ENCODE measurements at places on chromosomes 1 and 21. TPM values are rescaled to one million over a fixed set of nuclear protein-coding genes. Genes with fewer than 3 reads are reported as not detected.
A peak's percentile ranks its signal among the peaks of the same experiment; 100 is the strongest.

The OVAAL gene
- total RNA-seq: not detected

- no peak for DNase-seq
Measured at GRCh38 chr1:233355841-233356704, 28.5 kb downstream of the MAP3K21 start.

DNA sequence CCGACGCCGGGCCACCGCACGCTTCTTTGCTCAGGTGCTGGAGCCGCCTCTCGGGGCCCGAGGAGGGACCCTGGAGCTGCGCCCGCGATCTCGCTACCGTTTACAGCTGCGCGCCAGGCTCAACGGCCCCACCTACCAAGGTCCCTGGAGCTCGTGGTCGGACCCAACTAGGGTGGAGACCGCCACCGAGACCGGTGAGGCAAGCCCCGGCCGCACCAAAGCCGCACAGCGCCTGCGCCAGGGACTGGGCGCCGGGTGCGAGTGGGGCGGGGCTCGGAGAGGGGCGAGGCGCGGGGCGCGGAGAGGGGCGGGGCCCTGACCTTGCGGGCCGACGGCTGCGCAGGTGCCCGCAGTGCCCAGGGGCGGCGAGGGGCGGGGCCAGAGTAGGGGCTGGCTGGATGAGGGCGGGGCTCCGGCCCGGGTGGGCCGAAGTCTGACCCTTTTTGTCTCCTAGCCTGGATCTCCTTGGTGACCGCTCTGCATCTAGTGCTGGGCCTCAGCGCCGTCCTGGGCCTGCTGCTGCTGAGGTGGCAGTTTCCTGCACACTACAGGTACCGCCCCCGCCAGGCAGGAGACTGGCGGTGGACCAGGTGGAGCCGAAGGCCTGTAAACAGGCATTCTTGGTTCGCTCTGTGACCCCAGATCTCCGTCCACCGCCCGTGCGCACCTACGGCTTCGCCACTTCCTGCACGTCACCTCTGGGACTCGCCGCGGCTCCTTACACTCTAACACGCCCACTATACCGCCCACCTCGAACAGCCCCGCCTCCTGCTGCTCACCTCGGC is 9.8 kb upstream of the CDC20 start:
- DNase-seq: peak; percentile 92

The PRKAB2 gene
- total RNA-seq: 45.4 TPM

DNA sequence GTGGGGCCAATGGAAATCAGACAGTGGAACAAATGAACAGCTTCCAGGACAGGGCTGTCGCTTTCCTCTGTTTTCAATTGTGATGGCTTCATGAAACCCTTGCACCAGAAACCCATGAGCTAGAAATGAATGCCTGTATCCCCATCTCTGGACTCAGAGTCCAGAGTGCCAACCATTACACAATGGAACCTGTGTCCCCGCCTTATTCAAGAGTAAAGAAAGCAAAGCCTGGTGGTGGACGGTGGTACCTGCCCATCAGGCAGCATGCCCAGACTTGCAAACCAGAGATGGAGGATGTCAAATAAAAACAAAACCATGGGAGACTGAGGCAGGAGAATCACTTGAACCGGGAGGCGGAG is 4.4 kb upstream of the CAPN2 start:
- DNase-seq: no peak

- no peak for DNase-seq
Measured at GRCh38 chr1:208027861-208028260, 116.9 kb upstream of the CD34 start.

The NDC1 gene
- 8.0 TPM for total RNA-seq

- DNase-seq: no peak
Measured at GRCh38 chr1:151435174-151435573, 24.1 kb downstream of the POGZ start.

The H3-3A gene
- total RNA-seq: 353 TPM

- DNase-seq: no peak
Measured at GRCh38 chr1:98176936-98177335, 256.1 kb upstream of the DPYD start.

The B3GALT2 gene
- 1.2 TPM for total RNA-seq

- DNase-seq: no peak
Measured at GRCh38 chr1:19427087-19427781, 58.1 kb downstream of the CAPZB start.

DNA sequence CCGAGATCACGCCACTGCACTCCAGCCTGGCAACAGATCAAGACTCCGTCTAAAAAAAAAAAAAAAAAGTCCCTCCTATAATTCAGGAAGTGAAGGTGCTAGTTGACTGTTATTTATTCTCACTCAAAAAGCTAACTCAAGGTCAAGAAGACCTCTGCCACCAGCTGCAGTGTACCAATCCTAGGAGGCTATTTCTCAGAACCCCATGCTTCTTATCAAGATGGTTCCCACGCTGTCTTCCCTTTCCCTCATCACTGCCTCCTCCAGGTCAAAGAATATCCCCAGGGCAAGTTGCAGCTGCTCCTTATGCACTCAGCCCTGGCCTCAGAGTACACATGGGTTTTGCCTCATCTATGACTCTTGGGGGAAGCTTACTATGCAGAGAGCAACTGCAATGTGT is 53.6 kb downstream of the RERE start:
- DNase-seq: no peak

- peak; percentile 91 for DNase-seq
Measured at GRCh38 chr1:203273869-203274602, 31.3 kb upstream of the BTG2 start.

DNA sequence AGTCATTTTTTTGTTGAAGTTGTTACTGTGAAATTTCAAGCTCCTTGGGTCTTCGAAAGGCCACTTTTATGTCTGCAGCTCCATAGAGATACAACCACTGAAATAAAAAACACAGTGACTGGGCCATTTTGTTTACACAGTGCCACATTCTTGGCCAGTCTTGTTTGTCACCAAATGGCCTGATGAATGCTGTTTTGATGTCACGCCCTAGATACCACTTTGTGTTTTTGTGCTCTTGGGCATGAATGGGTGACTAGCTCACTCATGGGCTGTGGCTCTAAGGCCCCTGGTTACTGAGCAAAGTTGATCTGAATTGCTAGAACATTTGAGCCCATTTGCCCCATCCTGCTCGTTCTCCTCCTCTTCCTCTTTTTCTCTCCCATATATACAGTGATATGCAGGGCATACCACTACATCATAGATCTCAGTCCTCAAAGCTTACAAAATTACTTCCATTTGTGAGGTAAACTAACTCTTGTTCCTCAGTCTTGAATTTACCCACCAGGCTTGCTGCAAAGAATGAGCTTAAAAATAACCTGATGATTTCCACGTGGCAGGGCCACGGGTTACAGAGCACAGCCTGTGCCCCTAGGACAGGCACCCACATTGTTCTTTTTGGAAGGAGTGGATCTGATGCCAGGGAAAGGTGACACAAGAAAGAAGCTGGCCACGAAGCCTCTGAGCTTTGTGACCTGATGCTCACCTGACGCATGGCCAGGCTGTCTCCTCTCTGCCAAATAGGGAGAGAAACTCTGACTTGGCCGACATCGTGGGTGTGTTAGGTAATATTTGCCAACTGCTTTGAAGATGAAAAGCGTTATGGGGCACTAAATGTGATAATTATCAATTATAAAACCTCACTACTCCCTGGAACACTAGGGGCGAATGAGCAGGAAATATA is 92.4 kb downstream of the RUNX1 start:
- no peak for DNase-seq

- DNase-seq: no peak
Measured at GRCh38 chr21:33041981-33042380, 16.2 kb downstream of the OLIG2 start.

DNA sequence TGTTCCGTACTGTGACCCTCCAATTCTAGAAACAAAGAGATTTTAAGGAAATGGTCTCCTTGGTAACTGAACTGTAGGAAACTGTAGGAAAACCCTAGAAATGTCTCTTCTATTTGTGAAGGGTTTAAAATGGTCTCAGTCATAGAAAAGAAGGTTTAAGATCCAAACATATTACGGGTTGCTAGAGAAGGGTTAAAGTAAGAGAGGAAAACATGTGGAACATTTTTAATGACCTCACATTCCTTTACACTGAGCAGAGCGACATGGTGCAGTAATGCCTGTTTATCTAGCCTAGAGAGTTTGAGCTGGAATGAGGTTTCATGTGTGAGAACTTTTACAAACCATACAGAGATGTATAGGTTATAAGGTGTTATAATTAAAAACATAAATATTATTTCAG is 36.9 kb upstream of the C1orf105 start:
- DNase-seq: no peak

- DNase-seq: no peak
Measured at GRCh38 chr1:70024272-70024671, 181.1 kb downstream of the LRRC40 start.

- DNase-seq: no peak
Measured at GRCh38 chr1:37553598-37553926, 531 bp downstream of the SNIP1 start.

DNA sequence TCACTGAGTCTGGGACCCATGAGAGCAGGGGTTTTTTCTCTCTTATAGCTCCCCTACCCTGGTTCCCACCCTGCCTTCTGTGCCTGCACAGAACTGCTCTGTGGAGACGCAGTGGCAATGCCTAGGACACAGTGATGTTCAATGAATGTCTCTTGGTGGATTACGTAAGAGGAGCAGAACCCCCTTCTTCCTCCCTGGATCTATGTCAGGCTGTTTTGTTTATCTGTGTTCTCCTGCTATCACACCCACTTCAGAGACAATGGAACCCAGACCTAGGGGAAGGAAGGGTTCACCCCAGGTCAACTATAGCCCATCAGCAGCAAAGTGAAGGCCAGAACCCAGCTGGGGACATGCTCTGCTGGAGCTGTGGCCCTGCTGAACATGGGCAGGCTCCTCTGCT is 2.0 kb downstream of the HPCAL4 start:
- no peak for DNase-seq

The CHRM3 gene
- 85.7 TPM for total RNA-seq

Data from esophagus muscularis mucosa (tissue), 4 donors.